ENCODE measurements at places on chromosomes 2 and 18.

GRCh38 chr2:241029599-241030332 is 31.3 kb downstream of the SNED1 start:
- no peak for DNase-seq

GRCh38 chr2:149954981-149955600 is 367.5 kb upstream of the MMADHC start:
- no peak for DNase-seq

DNA sequence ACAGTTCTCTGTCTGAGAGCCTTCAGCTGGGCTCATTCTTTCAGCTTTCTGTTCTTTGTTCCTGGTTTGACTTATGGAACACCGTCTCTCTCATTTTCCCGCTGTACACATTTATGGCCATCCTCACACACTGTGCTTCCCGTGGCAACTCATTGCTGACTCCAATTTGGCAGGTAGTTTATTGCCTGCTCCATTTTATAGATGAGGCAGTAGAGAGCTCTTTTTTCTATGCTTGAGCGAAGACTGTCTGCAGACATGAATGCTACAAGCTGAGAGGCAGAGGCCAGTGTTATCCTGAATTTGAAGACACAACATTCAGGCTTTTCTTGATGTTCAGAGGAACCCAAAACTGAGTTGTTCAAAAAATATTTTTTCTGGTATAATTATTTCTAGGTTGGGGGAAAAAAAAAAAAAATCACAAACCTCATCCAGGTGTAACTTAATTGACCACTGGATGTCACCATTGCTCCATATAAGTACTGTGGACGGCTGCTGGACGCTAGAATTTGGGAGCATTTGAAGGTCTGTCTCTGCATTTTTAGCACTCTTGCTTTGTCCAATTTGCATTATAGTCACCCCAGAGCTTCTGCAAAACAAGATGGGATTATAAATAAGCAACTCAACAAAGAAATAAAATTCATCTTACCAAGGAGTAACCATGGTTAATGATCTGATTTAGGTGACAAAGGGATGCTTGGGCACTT is 83.5 kb downstream of the HRH4 start:
- DNase-seq = no peak

DNA sequence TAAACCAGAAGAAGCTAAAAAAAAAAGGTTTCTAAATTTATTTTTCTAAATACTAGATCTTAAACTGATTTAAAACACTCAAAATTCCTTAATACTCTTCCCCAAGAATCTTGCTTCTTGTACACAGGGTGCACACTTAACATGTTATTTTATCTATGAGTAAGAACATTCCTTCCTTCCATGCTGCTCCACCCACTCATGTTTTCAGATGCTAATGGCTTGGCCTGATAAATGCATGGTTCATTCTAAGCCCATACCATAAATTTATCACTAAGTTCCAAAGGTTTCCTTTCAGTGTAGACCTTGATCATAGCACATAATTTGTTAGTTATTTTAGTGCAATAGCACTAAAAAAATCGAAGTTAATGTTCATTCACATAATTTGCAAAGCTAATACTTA is 8.1 kb downstream of the FBXO48 start:
- no peak for DNase-seq

- no peak for DNase-seq
Measured at GRCh38 chr2:206088248-206088647, 2.3 kb upstream of the INO80D start.

- DNase-seq = no peak
Measured at GRCh38 chr2:46983065-46983801, 67.6 kb upstream of the MCFD2 start.

- DNase-seq = no peak
Measured at GRCh38 chr2:110993557-110994231, 127.0 kb upstream of the BCL2L11 start.

- DNase-seq = no peak
Measured at GRCh38 chr2:38666556-38666910, 619 bp downstream of the GALM start.

DNA sequence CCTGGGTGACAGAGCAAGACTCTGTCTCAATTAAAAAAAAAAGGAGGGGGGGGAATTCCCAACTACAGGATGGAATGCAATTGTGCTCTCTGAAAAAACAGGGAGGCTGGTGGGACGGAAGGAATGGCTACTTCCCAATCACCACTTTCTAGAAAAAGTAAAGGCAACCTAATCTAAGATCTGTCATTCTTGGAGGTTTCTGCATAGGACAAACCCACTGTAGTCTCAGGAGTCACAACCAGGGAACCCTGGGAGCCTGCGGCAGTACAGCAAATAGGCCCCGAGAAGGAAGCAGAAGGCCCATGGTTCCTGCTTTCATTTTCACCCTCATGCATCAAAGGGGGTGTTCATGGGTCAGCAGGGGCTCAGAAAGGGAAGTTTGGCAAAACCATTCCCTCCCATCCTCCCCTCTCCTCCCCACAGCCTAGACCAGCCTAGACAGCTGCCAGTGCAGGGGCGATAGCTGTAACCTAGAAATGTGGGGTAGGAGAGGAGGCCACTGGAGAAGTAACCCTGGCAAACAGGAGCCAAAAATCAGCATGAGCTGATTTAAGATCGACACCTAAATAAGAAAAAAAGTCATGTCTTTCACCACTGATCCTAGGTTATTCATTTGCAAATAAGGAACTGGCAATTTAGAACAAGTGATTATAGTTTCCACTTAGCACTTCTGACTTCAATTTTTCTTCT is 48.0 kb downstream of the TRABD2A start:
- DNase-seq = no peak

DNA sequence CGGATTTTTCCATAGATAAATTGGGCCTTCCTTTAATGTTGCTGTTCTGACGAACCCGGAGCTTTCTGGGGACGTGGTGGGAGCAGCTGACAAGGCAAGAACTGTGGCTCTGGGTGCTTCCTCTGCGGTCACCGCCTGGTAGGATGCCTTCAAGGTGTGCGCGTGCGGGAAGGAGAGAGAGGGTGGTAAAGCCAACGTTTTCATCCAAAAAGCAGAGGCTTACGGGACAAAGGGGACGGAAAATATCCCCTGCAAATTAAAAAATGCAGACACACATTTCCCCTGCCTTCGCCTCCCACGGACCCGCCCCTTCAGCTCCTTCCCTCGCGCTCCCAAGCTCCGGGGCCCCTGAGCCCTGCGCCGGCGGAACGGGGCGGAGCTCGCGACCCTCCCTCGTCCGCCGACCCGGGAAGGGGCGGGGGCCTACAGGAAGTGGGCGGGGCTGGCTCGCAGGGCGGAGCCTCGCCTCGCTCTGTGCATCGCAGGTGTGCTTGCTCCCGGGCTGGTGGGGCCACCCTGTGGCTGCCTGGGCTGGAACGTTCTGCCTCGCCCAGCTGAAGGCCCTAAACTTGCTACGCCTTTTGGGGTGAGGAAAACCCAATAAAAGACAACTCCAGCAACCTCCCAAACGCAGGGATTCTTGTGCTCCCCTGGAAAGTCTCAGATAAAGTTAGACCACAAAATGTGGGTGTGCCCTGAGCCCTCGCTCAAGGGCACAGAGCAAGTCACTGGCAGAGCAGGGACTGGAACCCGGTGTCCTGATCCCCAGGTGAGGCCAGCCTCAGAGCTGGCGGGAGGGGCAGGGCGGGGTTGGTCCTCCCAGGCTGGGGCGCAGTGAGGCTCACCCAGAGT is 25.4 kb upstream of the SLC66A3 start:
- no peak for DNase-seq

DNA sequence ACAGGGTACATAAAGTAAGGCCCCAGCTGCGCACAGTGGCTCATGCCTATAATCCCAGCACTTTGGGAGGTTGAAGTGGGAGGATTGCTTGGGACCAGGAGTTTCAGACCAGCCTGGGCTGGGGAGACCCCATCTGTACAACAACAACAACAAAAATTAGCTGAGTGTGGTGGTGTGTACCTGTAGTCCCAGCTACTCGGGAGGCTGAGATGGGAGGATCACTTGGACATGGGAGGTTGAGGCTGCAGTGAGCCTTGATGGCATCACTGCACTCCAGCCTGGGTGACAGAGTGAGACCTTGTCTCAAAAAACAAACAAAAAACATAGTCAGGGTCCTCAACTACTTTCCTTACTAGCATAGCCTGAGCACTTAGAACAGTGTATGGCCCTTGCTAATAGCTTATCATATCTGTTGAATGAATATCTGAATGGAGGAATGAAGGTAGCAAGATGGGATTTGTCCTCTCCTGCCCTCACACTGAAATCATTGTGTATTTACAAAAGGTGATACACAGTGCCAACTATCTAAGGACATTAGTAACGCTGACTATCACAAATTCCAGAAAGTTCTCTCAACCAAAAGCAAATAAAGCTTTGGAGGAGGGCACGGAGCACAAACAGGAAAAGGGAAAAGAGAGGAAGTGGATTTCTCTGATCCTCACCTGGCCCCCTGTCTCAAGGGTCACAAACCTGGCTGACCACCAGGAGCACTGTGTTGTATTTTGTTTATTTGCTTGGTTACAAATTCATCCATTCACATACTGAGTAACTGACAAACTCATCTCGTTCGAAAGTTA is 38.1 kb downstream of the L3MBTL4 start:
- no peak for DNase-seq

DNA sequence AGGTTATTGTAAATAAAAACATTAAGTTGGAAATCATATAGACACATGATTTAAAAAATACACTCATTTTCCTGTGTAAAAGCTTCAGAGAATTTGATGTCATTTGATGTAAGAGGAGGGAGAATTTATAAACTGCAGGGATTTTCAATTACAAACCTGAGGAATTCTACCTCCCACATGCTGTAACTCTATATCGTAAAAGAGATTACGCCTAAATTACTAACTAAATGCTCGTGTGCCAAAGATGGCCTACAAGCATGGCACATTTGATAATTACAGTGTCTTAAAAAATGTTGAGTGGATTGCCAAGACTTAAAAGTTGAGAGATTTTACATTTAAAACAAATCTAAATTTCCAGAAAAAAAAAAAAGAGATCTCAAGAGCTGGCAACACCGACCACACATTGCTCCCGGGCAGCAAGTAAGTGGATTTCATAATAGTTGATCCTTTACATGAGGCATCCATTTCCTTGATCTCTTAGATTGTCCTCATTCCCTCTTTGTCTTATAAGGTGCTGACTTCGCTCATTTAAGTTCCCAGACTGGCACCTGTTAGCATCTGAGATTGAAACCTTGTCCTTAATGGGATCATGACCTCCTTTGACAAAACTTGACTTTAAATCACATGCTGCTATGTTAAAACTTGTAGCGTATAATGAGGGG is 840.3 kb upstream of the ZEB2 start:
- DNase-seq = no peak

- DNase-seq = no peak
Measured at GRCh38 chr2:3602553-3603339, 7.8 kb downstream of the COLEC11 start.

DNA sequence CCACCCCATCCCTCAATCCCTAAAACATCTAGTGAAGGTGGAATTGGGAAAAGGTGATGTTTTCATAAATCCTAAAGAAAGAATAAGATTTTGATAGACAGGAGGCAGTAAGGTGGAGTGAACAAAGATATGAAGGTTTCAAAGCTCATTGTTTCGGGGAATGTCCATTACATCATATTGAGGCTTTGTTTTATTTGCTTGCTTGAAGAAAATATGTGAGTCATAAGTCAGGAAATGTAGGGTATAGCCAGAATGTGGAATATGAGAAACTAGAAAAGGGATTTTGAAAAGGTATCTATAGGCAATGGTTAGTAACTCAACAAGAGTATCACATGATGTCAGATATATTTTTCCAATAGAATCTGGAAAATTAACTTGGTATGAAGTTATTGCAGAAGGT is 1178.5 kb upstream of the ACVR2A start:
- DNase-seq = no peak
